ENCODE measurements at places on chromosomes 11 and 22.

- DNase-seq, result no peak
Measured at GRCh38 chr11:92002568-92002967, 222.1 kb upstream of the FAT3 start.

DNA sequence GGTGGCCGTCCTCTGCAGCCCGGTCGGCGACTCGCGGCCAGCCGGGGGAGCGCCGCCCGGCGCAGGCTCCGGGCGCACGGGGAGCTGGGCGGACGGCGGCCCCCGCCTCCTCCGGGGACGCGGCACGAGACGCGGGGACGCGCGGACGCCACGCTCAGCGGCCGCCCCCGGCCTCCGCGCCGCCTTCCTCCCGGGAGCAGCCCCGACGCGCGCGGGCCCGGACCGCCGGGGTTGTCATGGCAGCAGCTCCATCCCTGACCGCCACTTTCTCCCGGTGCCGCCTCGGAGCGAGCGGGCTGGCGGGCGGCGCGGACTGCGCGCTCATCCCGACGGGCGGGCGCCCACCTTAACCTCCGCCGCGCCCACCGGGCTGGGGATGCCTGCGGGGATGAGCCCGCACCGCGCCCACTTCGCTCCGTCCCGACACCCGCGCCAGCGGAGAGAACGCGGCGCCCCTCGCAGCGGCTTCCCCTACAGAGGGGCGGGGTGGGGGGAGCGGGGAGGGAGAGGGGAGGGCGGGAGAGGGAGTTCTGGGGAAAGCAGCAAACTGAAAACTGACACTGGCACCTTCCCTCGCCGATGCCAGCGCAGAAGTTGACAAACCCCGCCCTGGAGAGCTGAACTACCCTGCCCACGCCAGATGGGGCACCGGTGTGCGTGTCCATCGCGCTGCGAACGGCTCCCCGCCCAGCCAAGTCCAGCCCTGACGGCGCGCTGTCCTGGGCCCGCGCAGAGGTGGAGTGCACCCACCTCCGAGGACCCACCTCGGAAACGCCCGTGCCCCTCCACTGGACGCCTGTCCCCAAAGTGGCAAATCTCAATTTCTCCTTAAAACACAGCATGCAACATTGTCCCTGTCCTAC, 588.4 kb downstream of the OPCML start:
- DNase-seq, result no peak

DNA sequence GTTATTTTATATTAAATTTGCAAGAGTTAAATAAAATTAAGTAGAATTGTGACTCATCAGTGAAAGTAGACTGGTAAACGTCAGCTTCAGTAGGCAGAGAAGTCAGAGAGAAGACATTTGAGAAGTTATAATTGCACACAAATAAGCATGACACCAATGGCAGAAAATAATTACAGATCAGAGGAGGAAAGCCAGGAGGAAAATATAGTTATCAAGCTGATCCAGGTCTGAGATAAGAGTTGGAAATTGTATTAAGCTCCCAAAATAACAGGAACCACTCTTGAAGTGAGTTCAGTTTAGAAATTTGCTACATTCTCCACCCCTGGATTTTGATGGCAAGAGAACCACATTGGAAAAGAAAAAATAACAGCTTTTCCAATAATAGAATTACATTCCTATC, 533.8 kb upstream of the CHORDC1 start:
- no peak for DNase-seq

DNA sequence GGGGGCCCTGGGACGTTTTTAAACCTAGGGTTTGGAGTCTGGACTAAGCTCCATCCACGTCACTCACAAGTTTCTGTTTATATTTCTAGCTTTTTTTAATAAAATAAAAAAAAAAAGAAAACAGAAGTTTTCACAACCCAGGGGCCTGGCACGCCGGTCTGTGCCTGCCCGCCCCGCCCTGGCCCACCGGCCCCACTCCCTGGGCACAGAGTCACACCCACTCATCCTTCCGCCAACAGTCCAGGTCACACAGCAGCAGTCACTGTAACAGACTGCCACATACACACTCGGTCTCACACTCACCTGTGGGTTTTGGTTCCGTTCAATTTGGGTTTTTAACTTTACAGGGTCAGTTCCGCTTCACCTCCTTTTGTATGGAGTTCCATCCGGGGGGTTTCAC, 5.3 kb upstream of the ACR start:
- DNase-seq, result no peak

DNA sequence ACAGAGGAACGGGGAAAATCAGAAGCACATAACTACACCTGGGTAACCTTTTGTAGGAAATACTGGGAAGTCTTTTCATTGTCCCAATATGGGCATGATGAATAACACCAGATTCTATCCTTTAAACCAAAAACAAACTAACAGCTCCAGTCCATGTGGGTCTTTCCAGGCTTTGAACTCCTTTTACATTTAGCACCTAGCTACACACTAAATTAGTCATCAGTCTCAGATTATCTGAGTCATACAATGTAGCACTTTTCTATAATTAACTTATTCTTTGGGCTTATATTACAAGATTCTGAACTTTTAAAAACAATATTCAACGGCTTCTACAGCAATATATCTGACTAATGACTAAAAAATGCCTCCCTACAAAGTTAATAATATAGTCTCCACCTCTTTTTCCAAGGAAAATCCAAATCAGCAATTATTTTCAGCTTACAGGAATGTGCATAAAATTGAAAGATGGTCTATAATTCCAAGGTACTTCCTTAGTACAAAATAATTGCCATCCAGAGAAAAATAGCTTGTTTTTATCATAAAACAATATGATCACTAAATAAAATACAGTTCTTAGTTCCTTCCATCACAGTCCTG, 26.3 kb downstream of the STK33 start:
- DNase-seq, result peak; percentile 88

DNA sequence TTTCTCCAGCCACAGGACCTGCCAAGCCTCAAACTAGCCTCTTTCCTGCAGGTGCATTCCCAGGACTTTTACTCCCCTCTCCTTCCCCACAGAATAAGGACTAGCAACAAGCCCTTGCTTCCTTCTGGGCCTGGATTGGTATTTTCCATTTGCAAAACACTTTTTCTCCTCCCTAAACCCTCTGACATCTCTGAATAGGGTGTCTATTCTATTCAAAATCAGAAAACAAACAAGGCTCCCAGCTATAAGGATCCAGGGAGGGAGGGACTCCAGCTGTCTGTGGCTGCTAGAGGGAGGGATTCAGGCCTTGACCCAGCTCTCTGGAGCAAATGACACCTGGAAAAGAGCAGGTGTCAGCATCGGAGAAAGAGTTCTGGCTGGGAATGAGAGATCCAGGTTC, 168.5 kb upstream of the BDNF start:
- no peak for DNase-seq

- no peak for DNase-seq
Measured at GRCh38 chr11:133943950-133944698, 12.6 kb downstream of the IGSF9B start.

- DNase-seq, result no peak
Measured at GRCh38 chr22:36253523-36254490, 874 bp downstream of the APOL1 start.

DNA sequence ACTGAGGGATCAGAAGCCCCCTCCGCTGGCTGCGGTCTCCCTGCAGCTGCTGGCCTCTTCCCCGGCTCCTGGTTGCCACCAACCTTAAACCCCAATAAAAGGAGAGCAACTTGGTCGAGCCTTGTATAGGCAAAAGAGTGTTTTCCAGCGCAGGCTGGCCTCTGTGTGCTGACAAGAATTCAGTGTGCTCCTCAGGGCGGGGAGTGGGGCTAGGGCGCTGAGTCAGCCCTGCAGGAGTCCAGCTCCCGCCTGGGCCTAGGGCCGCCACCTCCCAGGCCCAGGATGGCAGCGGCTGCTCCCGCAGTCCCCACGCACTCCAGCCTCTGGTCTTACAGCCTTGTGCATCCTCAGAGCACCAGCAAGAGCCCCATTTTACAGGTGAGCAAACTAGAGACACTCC, at the start of gene SHISAL1:
Gene SHISAL1, minus strand, starts transcription at position 186 of the 400 bp plus-strand sequence. CDS start 12,006 bp downstream, outside the sequence.
- DNase-seq, result no peak

- DNase-seq, result no peak
Measured at GRCh38 chr11:94754335-94754734, 13.8 kb upstream of the AMOTL1 start.

DNA sequence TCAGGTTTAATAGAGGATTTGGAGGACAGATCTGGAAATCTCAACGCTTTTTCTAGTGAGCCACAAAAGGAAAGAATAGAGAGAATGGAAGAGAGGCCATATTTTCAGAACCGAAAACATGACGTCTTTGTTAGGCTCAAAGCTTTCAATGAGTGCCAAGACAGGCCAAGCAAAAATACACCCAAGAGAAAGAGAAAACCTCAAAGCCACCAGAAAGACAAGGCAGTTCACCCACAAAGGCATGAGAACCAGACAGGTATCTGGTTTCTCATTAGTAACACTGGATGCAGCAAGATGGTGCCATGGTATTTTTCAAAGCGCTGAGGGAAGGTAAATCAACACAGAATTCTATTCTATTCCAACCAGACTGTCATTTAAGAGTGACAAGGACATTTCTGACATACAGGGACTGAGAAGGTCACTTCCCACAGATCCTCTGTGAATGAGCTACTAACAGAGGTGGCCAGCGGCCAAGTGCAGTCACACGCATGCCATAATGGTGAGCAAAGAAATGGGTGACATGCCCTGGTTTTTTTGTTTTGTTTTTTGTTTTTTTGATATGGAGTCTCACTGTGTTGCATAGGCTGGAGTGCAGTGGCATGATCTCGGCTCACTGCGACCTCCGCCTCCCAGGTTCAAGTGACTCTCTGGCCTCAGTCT, 41.9 kb downstream of the TOLLIP start:
- DNase-seq, result no peak

DNA sequence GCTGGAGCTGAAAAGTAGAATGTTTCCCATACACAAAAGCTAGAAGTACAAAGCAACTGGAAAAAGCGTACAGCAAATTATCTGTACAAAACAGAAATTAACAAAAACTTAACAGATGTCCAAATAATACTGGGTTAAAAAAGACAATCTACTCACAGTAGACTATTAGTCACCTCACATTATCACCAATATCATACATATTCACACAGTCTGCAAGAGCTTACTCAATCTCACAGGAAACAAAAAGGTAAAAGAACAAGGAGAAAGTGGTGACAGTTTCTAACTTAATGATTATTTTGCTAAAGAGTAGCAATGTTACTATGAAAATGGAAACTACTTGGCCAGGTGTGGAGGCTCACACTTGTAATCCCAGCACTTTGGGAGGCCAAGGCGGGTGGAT, 11.9 kb downstream of the CELF1 start:
- peak; percentile 39 for DNase-seq

GRCh38 chr11:108346451-108346850, 120.9 kb downstream of the C11orf65 start:
- DNase-seq, result no peak

- DNase-seq, result no peak
Measured at GRCh38 chr11:116173506-116173905, 599.3 kb downstream of the BUD13 start.

DNA sequence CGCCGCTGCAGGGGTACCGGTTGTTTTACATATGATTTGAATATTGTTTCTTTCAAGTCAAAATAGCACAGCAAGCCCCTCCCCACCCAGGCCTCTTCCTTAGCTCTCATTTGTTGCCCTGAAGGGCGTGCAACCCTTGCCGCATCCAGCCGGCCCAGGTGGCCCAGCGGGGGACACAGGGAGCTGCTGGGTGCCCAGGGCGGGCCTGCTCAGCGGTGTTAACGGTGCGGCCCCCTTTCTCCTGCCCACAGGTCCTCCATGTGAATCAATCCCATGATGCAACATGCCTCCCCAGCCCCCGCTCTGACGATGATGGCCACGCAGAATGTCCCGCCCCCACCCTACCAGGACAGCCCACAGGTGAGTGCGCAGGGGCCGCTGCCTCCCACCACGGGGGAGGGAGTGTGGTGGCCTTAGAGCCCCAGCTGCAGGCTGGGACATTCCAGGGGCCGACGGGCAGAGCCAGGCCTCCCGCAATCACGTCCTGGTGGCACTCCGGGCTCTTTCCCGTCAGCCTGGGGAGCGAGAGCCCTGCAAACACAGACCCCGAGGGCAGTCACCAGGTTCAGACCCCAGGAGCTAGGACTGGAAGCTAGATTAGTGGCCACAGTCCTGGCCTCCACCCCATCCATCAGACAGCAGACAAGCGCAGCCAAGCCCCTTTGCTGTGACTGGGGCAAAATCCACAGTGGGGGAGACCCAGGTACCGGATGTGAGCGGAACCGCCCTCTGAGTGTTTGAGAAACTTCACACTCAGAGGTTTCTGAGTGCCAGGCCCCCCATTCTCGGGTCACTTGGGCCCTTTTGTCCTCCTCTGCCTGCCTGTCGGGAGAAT, 144.8 kb downstream of the FEZ1 start:
- DNase-seq, result no peak

DNA sequence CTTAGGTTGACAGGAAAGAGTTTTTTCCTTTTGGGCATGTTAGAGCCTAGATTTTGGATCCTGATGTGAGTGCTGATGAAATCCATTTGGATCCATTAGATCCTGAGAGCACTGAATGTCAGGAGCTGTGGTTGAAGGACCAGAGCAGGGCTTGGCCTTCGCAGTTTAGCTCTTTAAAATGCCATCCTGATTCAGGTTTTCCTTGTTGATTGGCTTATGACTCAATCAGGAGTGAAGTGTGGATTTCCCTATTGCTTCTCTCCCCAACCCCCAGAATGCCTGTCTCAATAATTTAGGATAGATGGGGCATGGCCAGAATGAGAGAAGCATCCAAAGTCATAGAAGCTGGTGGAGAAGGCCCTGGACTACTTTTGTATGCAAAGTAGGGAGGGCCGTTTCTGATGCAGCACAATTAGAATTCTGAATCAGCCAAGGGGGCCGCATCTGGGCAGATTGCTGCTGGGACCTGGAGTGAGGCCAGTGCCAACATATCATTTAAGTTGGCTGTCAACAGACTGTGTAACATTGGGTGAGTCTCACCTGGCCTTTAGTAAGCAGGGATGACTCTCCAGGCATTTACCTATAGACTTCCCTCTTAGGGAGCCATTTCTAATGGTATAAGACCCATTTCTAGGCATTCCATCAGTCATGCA, 80.5 kb downstream of the TEAD1 start:
- DNase-seq, result peak; percentile 73

DNA sequence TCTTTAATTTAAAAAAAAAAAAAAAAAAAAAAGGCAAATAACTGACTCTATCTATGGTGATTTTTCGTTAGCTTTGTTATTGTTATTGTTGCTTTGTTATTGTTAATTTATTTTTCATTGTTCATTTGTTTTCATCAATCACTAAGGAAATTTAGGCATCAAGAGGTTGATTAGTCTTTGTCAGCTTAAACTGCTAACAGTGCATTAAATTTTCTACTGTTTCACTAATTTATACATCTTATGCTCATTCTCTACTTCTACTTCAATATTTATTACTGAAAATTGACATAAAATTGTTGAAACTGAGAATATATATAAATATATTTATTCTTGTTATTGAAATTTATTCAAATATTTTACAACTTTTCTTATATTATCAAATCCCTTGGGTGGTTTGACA, 24.0 kb downstream of the TBCEL start:
- DNase-seq, result no peak

- DNase-seq, result no peak
Measured at GRCh38 chr11:123381149-123381548, 48.9 kb upstream of the GRAMD1B start.

DNA sequence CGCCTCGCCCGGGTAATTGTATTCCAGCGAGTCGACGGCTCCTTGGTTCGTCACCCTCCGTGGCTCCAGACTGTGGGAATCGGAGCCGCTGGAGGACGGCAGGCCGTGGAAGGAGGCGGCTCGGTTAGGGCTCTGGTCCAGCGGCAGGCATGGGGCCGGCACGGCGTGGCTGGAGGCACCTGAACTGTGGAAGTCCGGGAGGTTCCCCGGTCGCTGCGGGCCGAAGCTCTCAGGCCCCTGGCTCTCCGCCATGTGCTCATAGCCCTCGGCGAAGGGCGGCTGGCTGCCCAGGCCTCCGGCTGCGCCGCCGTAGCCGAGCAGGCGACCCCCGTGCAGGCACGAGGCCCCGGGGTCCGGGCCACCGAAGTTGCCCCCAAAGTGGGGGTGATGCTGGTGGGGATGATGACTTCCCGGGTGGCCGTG, 1.7 kb downstream of the MN1 start:
- no peak for DNase-seq
